ENCODE measurements at places on chromosomes 12 and 14. TPM values are rescaled to one million over a fixed set of nuclear protein-coding genes. Genes with fewer than 3 reads are reported as not detected.

IL22 gene
- not detected for total RNA-seq

- H3K27ac ChIP-seq, result no peak overlapping the region
- no peaks in the 10 kb centered on the region for H3K27me3 ChIP-seq
- H3K4me1 ChIP-seq, result no peaks in the 10 kb centered on the region
- H3K36me3 ChIP-seq, result no peaks in the 10 kb centered on the region
Measured at GRCh38 chr12:737122-737739, 15.1 kb upstream of the WNK1 start.

DNA sequence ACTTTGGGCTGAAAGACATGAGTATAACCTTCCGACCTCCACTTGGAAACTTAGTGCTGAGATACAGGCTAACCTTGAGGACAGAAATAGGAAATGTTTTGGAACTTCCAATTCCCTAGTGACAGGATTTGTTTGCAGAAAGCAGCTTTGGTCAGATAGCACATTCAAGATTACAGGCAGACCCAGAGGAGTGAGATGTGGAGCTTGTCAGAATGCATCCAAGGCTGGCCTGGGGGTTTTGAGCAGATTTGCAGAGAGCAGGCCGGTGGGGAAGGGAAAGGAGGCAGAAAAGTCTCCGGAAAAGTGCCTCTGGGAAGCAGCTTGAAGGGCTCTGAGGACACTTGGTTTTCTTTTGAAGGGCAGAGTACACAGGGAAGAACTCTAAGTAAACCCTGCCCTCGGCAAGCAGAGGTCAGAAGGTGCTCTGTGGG, 180.3 kb downstream of the ETV6 start:
- no peak overlapping the region for H3K4me3 ChIP-seq
- no peaks in the 10 kb centered on the region for H3K36me3 ChIP-seq
- H3K4me1 ChIP-seq, result peaks cover 20% of the 10 kb centered on the region

DNA sequence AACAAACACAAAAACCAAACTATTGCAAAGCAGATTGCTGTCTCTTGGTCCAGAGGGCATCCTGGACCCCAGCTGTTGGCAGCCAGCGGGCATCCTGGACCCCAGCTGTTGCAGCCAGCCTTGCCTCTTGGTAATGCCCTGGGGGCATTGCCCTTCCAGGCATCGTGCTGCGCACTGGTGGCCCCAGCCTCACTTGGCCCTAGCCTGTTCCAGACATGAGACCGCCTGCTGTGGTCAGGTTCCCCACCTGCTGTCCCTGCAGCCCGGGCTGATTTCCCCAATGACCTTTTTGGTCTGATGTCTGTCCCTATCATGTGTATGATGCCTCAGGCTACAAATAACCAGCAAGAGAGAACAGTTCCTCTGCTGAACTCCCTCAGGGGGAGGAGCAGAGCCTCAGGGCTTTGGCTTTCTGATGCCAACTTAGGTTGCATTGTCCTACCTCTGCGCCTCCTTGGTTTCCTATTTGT, 20.8 kb downstream of the MLXIP start:
- H3K27ac ChIP-seq, result no peak overlapping the region
- no peak overlapping the region for H3K4me3 ChIP-seq
- peaks cover 44% of the 10 kb centered on the region for H3K4me1 ChIP-seq
- DNase-seq, result no peak
- H3K27me3 ChIP-seq, result no peaks in the 10 kb centered on the region

DNA sequence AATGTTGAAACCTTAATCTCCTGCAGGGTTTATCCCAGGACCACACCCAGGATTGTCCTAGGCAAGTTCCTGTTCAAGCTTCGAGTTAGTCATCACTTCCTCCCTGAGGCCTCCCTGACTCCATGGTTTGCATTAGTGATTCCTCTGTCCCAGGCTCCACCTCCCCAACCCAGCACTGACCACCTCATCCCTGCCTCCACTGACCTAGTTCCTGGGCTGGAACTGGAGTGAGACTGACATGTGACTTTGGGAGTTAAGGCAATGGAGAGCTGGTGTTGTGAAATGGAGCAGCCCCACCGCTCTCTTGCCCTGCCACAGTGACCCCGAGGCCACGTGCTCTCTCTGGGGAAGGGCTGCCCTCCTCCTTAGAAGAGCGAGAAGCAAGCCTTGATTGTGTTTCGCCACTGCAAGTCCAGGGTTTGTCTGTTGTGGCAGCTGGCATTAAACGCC, 15.8 kb upstream of the DTX1 start:
- no peaks in the 10 kb centered on the region for H3K4me1 ChIP-seq
- peak; percentile 22 for DNase-seq
- no peaks in the 10 kb centered on the region for H3K27me3 ChIP-seq

Data from ovary (tissue), 10 donors.